ENCODE measurements at places on chromosomes 7 and 10.

- DNase-seq, result no peak
Measured at GRCh38 chr10:32054094-32054493, 2.1 kb downstream of the KIF5B start.

DNA sequence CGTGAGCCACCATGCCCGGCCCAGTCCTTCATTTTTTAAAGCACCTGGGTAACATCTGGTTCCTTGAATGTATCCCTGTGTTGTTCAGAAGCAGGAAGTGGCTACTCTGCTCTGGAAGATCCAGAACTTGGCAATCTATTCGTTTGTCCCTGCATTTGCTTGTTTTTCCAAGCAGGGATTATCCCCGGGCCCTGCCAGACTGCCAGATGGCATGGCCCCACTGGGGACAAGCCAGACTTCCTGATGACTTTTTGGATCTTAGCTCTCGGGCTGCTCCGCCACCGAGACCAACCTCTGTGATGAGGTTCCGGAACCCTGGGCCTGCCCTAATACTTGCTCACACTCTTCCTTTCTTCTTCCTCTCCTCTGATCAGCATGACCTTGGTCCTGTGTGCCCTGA is 496.7 kb downstream of the TYW1 start:
- no peak for DNase-seq

DNA sequence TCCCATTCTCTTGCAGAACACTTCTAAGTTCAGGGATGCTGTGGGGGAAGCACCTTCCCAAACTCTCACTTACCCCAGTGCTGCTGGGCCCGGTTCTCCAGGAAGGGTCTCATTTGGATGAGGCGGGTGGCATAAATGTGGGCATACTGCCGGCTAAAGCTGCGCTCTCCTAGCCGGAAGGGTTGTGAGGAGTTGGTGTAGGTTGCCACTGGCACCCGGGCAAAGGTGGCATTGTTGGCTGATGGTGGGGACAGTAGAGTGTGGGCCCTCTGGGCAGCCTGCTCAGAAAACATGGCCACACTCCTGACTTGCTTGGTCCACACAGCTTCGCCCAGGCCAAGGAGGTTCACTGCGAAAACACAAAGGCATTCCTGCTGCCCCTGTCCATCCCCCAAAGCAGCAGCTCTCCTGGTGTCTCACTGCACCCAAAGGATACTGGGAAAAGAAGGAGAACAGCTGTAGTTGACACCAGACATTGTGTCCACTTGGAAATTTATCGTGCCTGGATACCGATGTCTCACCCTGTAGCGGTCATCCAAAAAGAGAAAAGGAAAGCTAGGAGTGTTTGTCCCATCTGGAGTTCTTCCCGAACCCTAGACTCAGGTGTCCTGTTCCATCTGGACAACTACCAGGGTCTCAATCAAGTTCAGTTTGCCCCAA is 1.5 kb downstream of the POLD2 start:
- no peak for DNase-seq

DNA sequence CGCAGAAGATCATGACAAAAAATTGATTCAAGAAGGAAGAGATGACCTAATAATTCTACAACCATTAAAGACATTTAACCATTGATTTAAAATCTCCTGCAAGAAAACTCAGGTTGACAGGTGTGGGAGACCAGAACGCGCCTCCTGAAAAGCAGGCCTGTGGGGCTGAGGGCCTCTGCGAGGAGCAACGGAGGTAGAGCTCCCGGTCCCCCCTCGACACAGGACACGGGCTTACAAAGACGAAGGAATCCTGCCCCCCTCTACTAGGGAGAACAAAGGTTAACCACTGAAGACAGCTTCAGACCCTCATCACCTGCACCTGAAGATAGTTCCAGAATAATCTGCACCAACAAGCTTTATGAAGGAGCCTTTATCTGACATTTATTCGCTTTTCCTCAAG is 55.9 kb upstream of the INPP5A start:
- DNase-seq, result no peak

DNA sequence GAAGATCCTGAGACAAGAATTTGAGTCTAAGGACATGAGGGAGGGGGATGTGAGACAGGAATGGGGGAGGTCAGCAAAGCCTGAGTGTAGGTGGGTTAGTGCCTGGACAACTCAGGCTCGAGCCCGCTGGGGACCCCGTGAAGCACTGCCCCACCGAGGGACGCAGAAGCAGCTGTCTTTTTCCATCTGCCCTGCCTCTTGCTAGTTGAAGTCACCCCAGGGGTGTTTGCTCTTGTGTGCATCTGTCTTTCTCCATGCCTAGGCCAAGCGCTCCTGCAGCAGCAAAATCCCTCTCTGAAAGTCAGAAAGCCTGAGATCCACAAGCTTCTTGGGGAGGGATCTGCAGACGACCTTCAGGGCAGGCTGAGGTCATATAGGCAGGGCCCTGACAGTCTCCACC is 79.0 kb upstream of the CELF2 start:
- no peak for DNase-seq

GRCh38 chr10:11381023-11381422 is 230.4 kb downstream of the USP6NL start:
- DNase-seq, result no peak

DNA sequence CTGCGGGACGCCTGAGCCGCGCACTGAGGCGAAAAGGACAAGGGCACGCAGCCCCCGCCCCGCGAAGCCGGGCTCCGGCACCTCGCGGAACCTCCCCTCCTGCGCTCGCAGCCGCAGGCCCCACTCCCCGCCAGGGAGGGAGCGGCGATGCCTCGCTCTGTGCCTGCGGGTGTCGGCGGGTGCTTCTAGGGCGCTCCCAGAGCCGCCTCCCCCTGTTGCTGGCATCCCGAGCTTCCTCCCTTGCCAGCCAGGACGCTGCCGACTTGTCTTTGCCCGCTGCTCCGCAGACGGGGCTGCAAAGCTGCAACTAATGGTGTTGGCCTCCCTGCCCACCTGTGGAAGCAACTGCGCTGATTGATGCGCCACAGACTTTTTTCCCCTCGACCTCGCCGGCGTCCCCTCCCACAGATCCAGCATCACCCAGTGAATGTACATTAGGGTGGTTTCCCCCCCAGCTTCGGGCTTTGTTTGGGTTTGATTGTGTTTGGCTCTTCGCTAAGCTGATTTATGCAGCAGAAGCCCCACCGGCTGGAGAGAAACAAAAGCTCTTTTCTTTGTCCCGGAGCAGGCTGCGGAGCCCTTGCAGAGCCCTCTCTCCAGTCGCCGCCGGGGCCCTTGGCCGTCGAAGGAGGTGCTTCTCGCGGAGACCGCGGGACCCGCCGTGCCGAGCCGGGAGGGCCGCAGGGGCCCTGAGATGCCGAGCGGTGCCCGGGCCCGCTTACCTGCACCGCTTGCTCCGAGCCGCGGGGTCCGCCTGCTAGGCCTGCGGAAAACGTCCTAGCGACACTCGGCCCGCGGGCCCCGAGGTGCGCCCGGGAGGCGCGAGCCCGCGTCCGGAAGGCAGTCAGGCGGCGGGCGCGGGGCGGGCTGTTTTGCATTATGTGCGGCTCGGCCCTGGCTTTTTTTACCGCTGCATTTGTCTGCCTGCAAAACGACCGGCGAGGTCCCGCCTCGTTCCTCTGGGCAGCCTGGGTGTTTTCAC is 519 bp downstream of the ITGB8 start:
- no peak for DNase-seq

DNA sequence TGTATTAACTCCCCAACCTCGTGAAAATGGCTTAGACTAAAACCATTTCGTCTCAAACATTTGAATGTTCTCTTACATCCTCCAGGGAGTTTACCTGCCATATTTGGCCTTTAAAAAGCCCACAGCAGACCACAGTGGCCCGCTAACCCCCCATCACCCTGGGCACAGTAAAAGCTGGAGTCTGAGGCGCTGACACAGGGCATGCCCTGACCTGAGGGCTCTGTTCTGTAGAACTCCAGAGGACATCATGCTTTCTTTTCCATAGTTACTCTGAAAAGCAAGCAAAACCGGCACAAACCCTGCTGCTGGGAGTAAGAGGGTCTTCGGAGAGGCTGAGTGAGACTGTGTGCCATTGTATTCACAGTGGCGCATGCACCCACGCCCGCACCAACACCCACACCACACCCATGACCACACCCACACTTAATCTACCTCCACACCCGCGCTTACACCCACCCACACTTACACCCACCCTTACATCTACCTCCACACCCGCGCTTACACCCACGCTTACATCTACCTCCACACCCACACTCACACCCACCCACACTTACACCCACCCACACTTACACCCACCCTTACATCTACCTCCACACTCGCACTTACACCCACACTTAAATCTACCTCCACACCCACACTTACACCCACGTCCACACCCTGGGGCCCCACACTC is 32.1 kb downstream of the LRRC27 start:
- no peak for DNase-seq

- no peak for DNase-seq
Measured at GRCh38 chr7:78523930-78524329, 725.4 kb downstream of the PHTF2 start.

DNA sequence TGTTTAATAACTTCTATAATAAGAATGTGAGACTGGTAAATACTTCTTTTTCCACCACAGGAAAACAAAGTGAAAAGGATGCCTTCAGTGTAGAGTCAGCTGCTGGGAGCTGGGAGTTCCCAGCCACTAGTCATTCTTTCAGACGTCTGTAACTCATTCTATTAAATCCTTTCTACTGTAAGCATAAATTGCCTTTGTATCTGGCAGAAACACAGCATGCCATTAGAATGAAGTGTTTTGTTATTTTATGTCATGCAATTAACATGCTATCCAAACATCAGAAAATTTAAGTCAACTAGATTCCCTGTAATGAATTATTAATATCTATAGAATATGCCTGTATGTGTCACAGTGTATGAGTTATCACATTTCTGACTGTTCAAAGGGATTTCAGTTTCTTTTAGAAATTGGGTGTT is 14.3 kb downstream of the BPGM start:
- no peak for DNase-seq

DNA sequence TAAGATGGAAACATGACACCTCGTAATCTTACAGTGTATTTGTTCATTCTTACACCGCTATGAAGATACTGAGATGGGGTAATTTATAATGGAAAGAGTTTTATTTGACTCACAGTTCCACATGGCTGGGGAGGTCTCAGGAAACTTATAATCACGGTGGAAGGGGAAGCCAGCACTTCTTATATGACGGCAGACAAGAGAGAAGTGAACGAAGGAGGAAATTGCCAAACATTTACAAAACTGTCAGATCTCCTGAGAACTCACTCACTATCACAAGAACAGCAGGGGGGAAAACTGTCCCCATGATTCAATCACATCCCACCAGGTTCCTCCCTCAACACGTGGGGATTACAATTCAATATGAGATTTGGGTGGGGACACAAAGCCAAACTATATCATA is 282.3 kb downstream of the HGF start:
- no peak for DNase-seq

All from NCI-H460 (cell line).